ENCODE measurements at places on chromosomes 12 and 14.

GRCh38 chr14:75303381-75303789 lies 24.8 kb downstream of the FOS start:
- peak; percentile 70 for DNase-seq

DNA sequence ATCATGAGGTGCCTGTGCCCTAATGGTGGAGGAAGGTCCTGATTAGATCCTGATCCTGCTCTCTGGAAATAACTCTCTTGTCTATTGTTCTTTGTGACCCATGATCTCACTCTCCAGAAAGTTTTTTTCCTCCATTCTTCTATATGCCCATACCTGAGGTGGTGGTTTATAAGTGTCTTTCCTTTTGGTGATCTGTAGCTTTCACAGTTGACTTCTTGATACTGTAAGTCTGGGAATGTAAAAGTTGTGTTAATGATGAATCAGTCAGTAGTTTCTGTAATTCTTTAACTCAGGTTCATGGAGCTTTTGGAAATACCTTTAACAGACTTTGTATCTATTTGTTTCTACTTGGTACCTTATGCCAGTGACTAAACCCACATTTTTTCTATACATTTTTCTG lies 444.0 kb upstream of the FLRT2 start:
- no peak for DNase-seq

GRCh38 chr14:99775351-99775750 lies 17.9 kb upstream of the EML1 start:
- no peak for DNase-seq

DNA sequence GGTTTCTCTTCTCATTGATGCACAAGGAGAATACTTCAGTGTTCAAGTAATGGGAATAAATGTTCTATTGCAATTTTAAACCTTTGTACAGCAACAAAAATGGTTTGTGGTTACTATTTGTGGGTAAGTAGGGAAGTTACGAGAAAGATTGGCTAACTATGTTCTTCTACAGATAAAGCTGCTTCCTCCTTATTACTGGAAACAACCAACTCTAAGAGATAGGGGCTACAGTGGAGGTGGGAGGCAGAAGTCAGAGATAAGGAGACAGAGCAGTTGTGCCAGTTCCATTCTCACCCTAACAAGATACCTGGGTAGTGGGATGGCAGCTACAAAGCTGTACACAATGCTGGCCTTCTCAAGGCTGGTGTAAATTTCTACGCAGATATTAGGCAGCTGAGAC lies 16.2 kb downstream of the NOXRED1 start:
- no peak for DNase-seq

- DNase-seq, result no peak
These were observed 107.1 kb upstream of the DIO3 start for GRCh38 chr14:101454229-101454628.

- DNase-seq, result no peak
These were observed 8.5 kb upstream of the HSP90AA1 start for GRCh38 chr14:102095231-102095870.

DNA sequence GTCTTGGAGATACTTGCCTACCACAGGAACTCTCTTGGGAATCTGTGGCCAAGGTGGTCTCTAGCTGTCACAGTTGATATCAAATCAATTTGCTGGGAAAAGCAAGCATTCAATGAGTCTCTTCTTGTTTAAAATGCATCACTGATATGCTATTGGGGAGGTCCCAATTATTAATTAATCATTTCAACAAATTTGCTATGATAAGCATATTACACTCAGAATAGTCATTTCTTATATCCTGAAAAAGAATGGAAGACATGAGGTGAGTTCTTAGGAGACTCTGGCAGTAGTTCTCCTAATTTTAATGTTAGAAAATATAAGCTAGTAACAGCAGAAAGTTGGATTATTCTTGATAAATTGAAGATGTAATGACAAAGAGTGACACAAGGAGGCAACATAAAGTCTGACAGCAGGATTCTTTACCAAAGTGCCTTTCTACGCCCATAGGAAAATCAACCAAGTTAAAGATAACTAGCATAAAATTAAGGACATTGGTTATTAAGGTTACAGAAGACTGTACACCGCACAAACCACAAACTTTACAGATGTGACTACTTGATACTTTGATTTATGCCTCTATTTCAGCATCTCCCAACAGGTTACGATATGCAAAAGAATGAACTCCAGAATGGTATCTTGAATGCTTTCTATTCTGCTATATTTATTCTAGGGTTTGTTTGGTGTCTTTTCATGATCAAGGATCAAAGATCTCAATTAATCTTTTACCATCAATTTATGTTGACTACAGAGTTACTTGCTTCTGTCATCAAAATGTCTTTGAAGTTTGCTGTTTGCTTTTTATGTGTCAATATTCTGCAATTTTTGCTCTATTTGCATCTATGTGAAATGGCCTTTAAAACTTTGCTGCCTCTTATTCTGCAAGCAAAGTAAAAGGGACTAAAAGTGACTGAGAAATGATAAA lies 349.6 kb upstream of the CLEC14A start:
- no peak for DNase-seq

DNA sequence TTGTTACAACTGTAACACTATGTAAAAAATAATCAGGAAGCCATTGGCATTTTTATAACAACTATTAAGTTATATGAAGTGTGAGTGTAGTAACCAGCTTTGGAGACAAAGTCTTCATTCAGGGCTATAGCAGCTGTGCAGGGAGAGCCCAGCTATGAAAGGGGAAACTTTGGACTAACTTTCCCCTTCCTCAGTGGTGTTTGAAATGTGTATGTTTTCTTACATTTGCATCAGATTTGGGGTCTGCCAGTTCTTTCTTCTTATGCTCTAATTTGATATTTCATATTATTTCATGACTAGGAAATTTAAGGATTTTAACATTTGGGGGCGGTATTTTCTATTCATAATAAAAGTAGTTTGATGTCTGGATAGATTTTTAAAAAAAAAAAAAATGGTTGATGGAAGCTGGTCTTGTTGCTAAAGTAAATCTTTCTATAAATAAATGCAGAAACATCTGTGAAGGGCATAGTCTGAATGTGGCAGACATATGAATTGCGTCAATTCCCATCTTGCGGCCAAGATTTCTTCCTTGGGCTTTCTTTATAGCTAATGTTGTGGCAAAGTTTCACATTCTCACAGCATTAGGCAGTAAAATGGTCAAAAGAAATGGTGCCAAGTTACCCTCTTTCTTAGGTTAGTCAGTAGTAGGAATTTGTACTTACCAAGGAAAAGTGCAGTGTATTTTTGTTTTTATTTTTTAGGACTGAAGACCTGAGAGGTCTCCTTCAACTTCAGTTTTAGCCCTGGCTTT lies 35.6 kb downstream of the RASSF8 start:
- no peak for DNase-seq

- DNase-seq, result no peak
These were observed 256.2 kb upstream of the CPNE8 start for GRCh38 chr12:39161465-39162085.

DNA sequence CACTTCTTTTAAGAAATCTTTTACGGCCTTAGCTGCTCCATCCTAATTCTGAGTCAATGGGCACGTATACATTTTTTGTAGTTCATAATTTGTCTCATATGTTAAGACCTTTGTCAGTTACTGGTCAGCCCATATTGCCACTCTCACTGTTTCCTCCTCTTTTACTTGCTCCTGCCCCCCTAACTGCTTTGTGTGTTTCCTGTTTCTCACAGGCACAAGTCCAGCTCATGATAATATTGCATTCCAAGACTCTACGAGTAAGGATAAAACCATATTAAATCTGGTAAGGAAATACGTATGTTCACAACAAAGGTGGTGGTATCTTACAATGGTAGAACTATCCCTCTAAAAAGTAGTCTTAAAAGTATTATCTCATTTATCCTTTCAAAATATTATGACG lies 111.7 kb downstream of the DNAI7 start:
- no peak for DNase-seq

DNA sequence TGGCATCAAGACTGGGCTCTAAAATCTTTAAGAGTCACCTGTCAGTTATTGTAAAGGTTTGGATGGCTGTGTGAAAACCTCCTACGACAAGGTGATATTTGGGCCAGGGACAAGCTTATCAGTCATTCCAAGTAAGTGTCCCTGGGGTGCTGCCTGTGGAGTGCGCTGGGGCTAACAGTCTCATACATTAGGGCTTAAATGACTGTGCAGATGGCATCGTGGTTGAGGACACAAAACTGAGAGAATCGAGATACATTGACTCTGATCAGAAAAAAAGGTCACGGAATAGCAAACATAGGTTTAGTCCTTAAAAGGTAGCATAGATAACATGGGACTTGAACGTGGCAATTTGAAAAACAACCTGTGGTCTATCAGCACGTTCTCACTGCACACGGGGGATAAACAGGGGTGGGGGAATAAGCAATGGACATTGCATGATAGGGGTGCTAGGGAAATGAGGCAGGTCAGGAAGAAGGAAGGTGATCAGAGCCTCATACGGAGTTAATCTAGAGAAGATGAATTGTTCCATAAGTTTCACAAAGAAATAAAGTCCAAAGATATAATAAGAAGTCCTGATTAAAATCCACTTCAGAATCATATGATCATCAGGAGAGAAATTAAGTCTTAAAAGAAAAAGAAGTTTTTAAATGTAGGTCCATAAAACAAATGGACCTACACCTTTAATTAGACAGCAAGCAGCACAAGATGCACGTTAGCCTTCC lies 100.3 kb downstream of the DAD1 start:
- no peak for DNase-seq
